ENCODE measurements at places on chromosomes 4 and X. TPM values are rescaled to one million over a fixed set of nuclear protein-coding genes. Genes with fewer than 3 reads are reported as not detected.

SHROOM2 gene
- total RNA-seq = 0.72 TPM

ZNF185 gene
- total RNA-seq = 10.7 TPM

TMSB15C gene
- 1.3 TPM for total RNA-seq

OPRPN gene
- not detected for total RNA-seq

TCEAL2 gene
- 0.23 TPM for total RNA-seq

MAGEE2 gene
- total RNA-seq = not detected

ABLIM2 gene
- 2.7 TPM for total RNA-seq

DKC1 gene
- 36.0 TPM for total RNA-seq

CTAG1B gene
- not detected for total RNA-seq

HHIP gene
- total RNA-seq = 11.1 TPM

MAGEA8 gene
- not detected for total RNA-seq

UGT2B15 gene
- total RNA-seq = not detected

SLC25A4 gene
- 33.3 TPM for total RNA-seq

SPP1 gene
- 2.4 TPM for total RNA-seq

TAF7L gene
- 0.20 TPM for total RNA-seq

ADRA2C gene
- 0.72 TPM for total RNA-seq

FAM47E gene
- 0.59 TPM for total RNA-seq

XIAP gene
- total RNA-seq = 52.7 TPM

EXOC1L gene
- total RNA-seq = not detected

KLHL4 gene
- total RNA-seq = 6.2 TPM

TLR3 gene
- total RNA-seq = 3.1 TPM

LAP3 gene
- total RNA-seq = 78.9 TPM

USP17L27 gene
- total RNA-seq = not detected

ZBED1 gene
- total RNA-seq = 27.1 TPM

XAGE1B gene
- total RNA-seq = not detected

ANXA3 gene
- total RNA-seq = 70.6 TPM

GABRE gene
- 33.6 TPM for total RNA-seq

PRRG3 gene
- not detected for total RNA-seq

SLC6A14 gene
- total RNA-seq = not detected
